Stimulated activated CD4-positive, alpha-beta T cell treated with anti-CD3 and anti-CD28 coated beads, Interleukin-15, amount 100 ng/mL, for 24 hours (primary cell): ENCODE measurements at places on chromosomes 13 and 19.

DNA sequence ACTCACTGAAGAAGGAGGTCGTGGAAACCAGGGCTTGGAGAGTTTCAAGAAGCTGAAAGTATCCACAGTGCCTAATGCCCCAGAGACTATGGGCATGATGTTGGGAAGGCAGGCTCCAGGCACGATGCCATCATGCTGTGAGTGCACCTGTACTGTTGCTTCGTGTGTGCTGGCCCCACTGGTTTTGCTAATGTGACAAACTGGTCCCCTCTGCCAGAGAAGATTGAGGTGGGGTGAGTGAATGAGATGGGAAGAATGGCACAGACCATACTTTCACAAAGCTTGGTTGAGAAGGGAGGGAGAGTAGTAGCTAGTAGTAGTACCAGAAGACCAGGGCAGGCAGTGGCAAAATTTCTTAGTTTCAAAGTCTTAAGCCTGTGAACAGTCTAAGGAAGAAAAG lies 19.0 kb upstream of the POP4 start:
- no peak for DNase-seq

- no peak for DNase-seq
These were observed 23.2 kb downstream of the HSPH1 start for GRCh38 chr13:31138515-31138914.

DNA sequence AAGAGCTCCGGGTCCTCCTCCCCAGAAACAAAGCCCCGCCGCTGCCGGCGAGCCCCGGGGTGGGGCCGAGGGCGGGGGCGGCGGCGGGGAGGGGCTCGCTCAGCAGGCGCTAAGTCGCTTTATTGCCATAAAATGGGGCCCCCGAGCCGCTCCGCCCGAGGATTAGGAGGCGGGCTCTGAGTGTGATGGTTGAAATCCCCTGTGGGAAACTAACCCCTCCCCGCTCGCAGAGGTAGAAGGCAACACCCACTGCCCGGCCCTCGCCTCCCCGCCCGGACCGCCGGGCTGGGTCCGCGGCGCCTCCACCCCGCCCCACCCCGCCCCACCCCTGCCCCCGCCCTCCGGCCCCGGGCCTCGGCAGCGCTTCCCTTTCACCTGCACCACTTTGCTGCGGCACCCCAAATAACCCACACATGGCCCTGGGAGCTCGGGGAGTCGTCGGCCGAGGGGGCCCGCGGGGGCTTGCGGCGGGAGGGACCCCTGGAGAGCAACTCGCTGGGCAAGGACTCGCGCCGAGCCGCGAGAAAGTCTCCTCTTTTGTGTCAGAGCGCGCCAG lies at the start of gene KLF12:
KLF12 (minus strand) TSS at position 184 of the 556 bp plus-strand sequence.
- peak; percentile 96 for DNase-seq

DNA sequence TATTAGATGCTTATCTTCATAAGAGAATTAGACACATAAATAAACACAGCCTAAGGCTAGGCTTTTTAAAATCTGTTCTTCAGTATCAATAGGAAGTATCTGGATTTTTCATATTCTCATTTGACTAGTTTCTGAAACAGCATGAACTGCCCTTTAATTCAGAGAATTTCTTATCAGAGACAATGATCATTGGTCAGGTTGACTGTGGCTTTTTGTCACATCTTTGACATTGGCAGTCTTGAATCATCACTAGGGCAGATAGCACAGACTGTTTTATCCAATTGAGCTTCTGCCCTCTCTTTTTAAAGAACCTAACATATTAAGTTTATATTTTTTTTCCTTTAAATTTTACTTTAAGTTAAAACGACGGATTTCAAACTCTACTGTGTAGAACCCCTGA lies 59.6 kb downstream of the DPY19L3 start:
- DNase-seq = no peak

- no peak for DNase-seq
These were observed 30.5 kb upstream of the ADGRE1 start for GRCh38 chr19:6856749-6857372.

DNA sequence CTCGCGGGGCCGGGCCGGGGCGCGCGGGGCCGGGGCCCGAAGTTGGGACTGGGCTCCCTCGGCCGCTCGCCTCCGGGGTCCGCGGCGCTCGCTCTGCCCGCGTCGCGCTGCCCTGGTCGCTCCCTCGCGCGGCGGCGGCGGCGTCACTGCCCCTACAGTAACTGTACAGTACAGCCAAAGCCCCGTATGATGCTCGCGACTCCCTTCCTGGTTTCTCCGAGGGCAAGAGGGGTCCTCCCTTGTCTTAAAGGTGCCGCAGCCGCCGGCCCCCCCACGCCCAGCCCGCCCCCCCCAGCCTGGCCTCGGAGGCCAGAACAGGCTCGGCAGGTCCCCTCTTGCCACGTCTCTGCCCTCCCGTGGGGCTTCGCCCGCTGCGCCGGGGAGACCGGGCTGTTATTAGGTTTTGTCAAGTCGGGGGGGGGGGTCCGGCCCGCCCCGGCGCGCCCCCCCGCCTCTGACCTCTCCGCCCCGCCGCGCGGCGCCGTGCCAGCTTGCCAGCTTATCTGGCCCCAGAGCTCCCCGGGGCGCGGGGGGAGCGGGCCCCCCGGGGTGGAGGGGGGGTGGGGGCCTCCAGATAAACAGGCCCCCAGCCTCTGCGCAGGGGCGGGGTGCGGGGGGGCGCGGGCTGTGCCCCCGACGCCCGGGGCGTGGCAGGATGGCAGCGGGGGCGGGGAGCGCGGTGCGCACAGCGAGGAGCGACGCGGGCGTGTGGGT lies at the start of gene ZBTB7A:
ZBTB7A (minus strand) TSS at position 218 of the 714 bp plus-strand sequence. CDS start 11,667 bp downstream, outside the sequence.
- peak; percentile 73 for DNase-seq

- no peak for DNase-seq
These were observed 25.3 kb downstream of the TPT1 start for GRCh38 chr13:45315520-45316167.

DNA sequence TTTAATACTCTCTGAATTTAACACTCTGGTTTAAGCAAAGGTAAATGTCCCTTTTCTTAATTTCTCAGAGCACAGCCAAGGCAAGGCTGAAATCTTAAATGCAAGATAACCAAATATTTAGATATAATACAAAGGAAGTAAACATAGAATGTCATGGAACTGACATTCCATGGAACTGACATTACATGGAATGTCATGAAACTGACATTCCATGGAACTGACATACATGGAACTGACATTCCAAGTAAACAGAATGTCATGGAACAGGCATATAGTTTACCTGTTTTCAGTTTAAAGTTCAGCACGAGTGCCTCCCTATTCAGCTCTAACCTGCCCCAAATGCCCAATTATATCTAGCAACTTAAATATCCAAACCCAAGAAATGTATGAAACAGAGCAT lies 21.8 kb downstream of the FGF14 start:
- DNase-seq = no peak

- no peak for DNase-seq
These were observed 511.4 kb upstream of the KLF12 start for GRCh38 chr13:74645586-74645985.

- DNase-seq = peak; percentile 42
These were observed 727 bp downstream of the CNMD start for GRCh38 chr13:52738719-52739467.

DNA sequence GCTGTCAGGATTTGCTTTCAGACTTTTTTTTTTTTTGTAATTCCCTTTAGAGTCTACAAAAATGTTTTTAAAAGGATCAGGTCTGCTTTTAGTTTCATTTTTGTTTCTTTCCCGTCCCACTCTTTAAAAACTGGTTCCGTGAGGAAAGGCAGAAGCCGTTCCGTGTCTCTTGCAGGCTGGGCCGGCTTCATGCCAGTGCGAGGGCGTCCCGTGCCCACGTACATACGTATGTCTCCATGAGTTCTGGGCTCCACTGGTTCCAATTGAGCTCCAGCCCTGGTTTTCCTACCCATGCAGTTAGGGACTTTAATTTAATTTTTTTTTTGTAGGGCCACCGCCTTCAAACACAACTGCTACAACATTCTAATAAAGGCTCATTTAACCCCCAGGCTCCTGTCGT lies 8.8 kb downstream of the TSSK6 start:
- no peak for DNase-seq

DNA sequence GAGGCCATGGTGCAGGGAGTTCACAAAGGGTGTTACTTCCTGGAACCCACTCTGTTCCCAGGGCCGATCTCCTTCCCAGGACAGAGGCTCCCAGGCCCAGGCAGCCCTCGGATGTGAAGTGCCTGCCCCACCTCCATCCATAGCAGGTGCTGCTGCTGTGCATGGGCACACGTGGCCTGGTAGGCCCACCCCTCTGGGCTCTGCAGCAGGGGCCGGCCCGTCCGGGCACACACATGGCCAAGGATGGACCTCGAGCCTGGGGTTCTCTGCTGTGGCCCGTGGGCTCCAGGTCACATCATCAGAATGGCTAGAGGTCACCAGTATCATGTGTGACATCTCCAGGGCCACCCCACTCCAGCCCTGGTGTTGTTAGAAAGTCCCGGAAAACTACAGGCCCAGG lies 71.8 kb downstream of the GADD45B start:
- no peak for DNase-seq
